Esophagus squamous epithelium (tissue), 5 donors: ENCODE measurements at places on chromosomes 5 and 9.

GRCh38 chr5:176769911-176770310 lies 40.4 kb upstream of the UNC5A start:
- no peak for DNase-seq

DNA sequence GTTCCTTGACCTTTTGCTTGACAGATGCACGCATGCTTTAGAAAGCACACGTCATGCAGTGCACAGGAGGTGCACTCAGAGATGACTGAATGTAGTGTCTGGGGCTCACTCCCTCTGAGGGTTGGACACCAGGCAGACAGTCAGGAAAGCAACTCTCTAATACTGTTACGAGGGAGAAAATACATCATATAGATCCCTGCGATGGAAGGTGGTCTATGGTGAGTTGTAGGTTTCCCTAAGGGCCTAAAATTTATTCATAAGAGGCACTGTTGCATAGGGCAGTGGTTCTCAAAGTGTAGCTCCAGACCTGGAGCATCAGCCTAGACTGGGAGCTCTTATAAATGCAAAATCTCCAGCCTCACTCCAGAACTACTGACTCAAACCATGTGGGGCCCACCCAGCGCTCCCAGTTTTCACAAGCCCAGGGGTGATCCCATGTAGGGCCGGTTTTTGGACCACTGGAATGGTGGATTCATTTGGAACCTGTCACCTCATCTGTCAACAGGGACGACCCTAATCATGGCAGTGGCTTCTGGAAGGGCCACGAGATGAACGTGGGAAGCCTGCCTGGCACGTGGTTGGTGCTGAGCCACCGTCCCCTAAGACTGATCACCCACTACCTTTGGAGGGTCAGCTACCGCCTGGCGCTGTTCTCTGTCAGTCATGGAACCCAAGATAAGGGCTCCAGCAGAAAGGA lies 16.8 kb upstream of the PHF19 start:
- no peak for DNase-seq

DNA sequence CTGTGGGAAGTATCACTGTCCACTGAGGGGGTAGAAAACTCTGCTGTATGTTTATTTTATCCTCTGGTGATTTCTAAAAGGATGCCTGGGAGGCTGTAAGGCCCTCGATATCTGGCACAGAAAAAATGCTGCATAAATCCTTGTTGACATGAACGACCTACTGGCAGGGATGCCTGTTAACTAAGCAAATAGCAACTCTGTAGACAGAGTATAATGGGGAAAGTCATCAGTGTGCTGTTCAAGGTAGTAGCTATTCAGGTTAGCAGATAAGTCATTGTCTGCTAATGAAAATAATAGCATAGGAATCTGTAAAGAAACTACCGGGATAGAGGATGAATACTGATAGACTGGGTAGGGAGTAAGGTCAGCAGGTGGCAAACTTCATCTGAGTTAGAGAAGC lies 194.8 kb downstream of the TARS1 start:
- DNase-seq, result no peak

DNA sequence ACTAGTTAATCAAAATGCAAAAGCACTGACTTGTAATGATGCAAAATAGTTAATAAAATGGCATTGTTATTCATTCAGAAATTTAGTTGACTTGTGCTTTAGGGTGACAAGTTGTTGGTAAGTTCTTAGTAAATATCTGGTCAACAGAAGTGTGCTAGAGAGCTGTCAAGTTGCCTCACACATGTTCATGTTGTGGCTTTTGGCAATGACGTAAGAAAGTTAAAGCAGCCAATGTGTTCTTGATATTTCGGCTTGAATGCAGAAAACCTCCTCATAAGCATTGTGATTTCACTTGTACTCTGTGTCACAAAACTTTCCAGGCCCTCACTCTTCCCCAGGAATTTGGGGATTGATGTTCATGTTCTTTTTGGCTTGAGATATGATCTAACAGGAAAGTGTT lies 626.7 kb downstream of the PRR16 start:
- no peak for DNase-seq

- no peak for DNase-seq
These were observed 2128.3 kb upstream of the C9orf72 start for GRCh38 chr9:29701559-29701958.

DNA sequence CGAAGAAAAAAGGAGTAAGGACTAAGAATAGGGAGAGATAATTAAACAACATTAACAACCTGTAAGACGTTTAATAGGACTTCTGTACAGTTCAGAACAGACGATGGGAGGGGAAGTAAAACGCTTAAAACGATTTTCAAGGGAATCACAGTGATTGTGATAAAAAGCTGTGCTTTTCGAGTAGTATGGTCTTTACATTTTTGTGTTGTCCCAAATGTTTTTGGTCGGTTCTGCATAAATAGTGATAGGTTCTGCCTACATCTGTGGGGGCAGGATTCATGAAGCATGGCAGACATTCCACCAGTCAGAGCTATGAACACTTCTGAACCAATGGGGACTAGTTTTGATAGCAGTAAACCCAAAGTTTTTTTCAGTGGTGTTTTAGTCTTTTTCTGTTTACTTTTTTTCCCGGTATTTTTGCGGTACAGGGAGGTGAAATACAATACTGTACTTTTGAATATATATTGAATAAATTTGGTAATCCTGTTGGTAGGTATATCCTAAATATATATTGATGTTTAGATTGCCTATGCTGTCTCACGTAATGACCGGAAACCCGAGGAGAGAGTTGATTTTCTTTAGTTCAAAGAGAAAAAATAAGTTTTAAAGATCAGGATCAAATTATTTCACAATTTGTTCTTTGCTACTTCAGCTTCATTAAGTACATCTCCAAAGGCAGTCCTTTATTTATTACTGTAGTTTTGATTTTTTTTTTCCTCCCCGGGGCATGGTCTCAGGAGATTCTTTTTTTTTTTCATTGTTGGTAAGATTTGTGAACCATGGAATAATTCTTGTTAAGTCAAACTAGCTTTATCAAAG lies 1.3 kb downstream of the ERBIN start:
- DNase-seq, result no peak

- DNase-seq, result no peak
These were observed 100.6 kb upstream of the ADAMTS19 start for GRCh38 chr5:129359450-129359849.

DNA sequence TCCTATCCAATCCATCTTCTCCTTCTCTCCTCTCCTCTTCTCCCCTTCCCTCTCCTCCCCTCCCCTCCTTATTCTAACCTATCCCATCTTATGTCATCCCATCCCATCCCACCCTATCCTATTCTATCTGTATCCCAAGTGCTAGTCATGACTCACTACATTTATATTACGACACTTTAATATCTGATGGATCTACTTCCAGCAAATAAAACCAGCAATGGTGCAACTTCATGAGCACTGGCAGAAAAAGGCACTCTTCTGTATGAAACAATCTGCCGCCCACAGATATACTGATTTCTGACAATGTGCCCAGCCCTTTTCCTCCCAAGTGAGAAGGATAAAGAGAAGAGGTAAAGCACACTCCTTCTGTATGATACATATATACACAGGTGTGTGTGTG lies 86.6 kb upstream of the ANKH start:
- no peak for DNase-seq

GRCh38 chr9:99274495-99274894 lies 52.4 kb downstream of the SEC61B start:
- DNase-seq, result no peak

- no peak for DNase-seq
These were observed 40.9 kb upstream of the RXRA start for GRCh38 chr9:134285215-134285845.

GRCh38 chr9:459491-460444 lies 245.1 kb downstream of the DOCK8 start:
- no peak for DNase-seq
